ENCODE measurements at places on chromosomes 6 and 20.

DNA sequence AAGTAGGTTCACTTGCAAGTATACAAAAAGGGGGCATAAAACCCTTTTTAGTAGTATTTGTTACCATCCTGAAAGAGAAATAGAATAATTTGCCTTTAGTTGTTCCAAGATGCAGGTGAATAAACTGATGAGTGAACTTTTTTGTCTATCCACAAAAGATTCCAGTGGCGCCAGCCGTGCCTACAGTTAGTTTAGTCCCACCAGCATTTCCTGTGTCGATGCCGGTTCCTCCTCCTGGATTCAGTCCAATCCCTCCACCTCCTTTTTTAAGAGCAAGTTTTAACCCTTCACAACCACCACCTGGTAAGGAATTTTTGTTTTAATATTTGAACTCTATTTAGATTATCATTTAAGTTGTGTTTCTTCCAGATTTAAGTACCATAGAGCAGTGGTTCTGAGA lies 90.9 kb downstream of the SCAF8 start:
- DNase-seq, result no peak

DNA sequence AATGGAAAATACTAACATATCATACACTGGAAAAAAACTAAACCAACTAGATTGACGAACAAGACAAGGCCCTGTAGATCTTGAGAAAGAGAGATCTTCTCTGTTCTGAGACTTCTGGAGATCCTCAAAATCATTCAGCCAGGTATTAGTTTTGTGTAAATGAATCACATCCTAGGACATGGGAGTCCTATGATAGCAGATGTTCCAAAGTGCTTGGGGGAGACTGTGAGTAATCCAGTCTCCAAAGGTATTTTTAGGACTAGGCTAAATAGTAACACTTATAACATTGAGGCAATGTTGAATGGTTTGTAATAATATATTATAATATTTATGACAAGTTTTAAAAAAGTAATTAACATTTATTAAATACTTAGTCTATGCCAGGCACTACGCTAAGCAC lies 275.0 kb downstream of the BTBD9 start:
- no peak for DNase-seq

DNA sequence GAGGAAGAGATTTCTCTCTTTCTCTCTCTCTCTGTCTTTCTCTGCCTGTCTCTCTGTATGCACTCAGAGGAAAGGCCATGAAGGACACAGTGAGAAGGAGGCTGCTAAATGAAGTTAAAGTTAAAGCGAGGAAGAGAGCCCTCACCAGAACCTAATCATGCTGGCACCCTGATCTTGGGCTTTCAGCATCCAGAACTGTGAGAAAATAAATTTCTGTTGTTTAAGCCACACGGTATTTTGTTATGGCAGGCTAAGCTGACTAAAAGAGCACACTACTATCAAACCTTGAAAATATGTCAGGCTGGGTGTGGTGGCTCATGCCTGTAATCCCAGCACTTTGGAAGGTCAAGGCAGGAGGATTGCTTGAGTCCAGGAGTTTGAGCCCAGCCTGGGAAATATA lies 8.0 kb upstream of the TCF21 start:
- DNase-seq, result no peak

- no peak for DNase-seq
Observed at GRCh38 chr6:114080891-114081510, 110.1 kb upstream of the HDAC2 start.

GRCh38 chr6:11964729-11965335 lies 47.3 kb upstream of the HIVEP1 start:
- no peak for DNase-seq

- no peak for DNase-seq
Observed at GRCh38 chr6:140671926-140672325, 1297.5 kb upstream of the CITED2 start.

DNA sequence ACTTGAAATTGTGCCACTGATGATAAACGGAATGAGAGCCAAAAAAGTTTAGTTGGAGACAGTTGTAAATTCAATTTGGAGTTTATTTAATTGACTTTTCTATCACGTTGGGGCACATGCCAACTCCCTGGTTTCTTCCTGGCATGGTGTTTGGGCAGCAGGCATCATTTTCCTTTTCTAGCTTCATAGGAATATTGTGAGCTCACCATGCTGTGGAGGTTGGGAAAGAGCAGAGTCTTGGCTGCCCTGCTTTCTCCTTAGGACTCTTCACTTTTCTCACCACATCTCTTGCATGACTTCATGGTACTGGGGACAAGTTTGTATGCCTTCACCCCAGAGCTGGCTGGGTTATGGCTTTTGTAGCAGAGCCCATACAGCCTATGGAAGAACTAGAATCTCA lies 6.4 kb downstream of the SCAND1 start:
- no peak for DNase-seq

GRCh38 chr6:34096814-34097213 lies 49.1 kb downstream of the GRM4 start:
- no peak for DNase-seq

DNA sequence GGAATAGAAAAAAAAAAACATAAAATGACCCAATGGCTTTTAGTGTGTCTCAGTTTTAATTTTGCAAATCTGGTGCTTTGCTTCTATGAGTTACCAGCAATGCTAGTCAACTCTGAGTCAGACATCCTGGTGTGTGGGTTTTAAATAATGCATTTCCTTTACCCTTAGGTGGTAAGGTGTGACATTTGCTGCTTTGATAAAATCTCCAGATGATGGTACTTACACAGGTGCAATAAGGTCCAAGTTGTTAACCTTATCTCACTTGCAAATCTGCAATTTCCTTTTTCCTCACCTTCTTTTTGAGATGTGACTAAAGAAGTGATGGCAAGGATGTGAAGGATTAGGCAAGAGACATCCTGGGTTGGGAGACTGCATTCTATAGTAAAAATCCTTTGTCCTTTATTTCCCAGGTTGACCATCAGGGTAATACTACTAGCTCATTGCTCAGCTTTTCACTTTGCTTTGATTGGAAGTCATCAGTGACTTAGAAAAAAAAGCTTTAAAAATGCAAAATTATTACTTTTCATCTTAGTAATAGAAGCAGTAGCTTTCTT lies 818.5 kb upstream of the FLRT3 start:
- DNase-seq, result no peak

GRCh38 chr20:59042151-59042795 lies at the start of gene PRELID3B:
TSS of gene PRELID3B (minus strand) at chr20:59042786. CDS start at chr20:59042730, 56 bp downstream.
- DNase-seq, result peak; percentile 7

GRCh38 chr6:125153391-125154117 lies at the start of gene TPD52L1:
TSS of gene TPD52L1 (plus strand) at chr6:125153773. CDS start at chr6:125153952, 179 bp downstream.
- peak; percentile 28 for DNase-seq

- no peak for DNase-seq
Observed at GRCh38 chr6:150327117-150327774, 41.6 kb upstream of the IYD start.

GRCh38 chr6:18342223-18342622 lies 44.9 kb upstream of the RNF144B start:
- DNase-seq, result no peak

DNA sequence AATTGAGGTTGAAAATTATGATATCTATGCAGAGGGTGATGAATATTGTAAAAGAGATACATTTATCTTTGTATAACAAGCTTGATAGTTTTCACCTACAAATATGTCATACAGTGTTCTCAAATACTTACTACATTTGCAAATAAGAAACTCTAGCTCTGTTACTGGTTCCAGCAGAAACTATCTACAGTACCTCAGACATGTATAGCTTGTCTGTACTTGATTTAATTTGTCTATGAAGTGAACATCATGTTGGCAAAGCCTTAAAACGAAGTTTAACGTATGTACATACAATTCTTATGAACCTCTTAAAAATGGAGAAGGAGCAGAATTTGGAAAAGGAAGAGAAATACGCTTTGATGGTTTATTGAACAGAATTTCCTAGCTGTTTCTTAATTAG lies 201.4 kb upstream of the MARCKS start:
- no peak for DNase-seq

GRCh38 chr6:35668744-35669450 lies 19.8 kb downstream of the FKBP5 start:
- no peak for DNase-seq

DNA sequence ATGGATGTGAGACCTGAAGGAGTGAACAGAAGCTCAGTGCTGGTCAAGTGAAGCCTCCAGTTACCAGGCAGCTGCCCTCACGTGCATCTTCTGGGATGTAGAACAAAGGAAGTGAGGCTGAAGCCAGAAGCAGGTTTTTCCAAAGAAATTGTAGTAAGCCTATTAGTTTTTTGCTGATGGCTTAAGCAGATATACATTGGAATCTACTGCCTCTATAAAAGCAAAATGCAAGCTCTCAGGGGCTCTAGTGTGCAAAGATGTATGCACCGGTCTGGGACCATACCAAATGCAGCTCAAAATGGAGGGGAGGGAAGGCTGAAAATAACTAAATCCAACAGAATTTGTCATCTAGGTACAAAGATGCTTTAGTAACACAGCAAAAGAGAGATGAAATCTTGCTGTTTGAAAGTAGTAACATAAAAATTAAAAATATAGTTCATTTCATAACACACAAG lies 77.0 kb downstream of the DTNBP1 start:
- DNase-seq, result no peak

- peak; percentile 23 for DNase-seq
Observed at GRCh38 chr6:52725143-52725534, 38.1 kb downstream of the GSTA2 start.

- DNase-seq, result peak; percentile 49
Observed at GRCh38 chr20:35055445-35056276, 36.9 kb downstream of the TRPC4AP start.

DNA sequence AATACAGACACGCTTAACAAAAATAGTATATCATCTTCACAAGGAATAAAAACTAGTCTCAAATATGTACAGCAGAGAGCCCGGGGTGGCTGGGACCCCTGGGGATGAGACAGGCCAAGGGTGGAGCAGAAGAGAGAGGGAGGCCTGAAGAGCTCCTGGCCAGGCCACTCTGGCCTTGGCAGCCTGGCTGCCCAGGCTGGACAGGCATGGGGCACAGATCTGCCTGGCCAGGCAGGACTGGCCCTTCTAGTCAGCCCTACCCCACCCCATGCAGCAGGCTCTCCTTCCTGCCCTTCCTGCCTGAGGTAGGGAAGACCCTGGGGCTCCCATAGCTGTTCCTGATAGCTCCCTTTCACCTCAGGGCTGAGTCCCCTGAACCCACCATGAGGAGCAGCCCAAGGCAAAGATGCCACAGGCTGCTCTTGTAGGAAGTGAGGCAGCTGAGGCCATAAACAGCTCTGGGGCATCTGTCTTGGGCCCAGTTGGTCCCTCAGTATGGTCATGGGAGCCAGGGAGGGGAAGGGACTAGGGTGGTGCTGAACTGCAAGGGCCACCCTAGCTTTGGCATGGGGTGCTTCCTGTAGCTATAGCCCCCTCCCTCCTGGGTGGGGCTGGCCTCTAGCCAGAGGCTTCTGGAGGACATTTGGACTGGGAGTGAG lies 27.1 kb downstream of the COX4I2 start:
- no peak for DNase-seq

DNA sequence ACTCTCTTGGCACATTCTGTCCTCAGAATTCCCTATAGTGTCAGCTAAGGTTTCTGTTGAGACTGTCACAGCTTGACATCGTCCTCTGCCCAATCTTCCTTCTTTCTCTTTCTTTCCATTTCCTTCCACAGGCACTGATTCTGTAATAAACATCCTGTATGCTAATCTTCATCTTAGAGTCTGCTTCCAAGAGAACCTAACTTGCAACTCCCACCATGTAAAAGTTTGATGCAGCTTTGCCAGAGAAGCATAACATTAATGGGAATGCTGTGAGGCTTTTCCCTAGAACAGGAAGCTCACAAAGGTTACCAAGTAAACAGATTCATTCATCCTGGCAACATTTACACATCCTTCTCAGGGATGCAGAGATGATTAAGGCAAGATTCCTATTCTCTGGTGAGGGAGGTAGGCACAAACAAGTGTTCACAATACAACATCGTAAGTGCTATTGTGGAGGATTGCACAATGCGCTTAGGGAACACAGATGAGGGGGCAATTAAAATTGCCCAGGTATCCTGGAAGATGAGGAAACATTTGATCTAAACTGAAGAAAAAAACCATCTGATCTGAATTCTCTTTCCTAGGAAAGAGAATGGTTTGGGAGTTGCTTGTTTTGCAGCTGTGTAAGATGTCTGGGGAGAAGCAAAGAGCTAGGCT lies 74.7 kb downstream of the GRM1 start:
- no peak for DNase-seq

GRCh38 chr6:158408552-158409130 lies 96.4 kb downstream of the TULP4 start:
- no peak for DNase-seq

GRCh38 chr6:95819461-95819860 lies 196.3 kb upstream of the FUT9 start:
- no peak for DNase-seq

GRCh38 chr6:17831135-17831534 lies 124.4 kb upstream of the NUP153 start:
- DNase-seq, result no peak

DNA sequence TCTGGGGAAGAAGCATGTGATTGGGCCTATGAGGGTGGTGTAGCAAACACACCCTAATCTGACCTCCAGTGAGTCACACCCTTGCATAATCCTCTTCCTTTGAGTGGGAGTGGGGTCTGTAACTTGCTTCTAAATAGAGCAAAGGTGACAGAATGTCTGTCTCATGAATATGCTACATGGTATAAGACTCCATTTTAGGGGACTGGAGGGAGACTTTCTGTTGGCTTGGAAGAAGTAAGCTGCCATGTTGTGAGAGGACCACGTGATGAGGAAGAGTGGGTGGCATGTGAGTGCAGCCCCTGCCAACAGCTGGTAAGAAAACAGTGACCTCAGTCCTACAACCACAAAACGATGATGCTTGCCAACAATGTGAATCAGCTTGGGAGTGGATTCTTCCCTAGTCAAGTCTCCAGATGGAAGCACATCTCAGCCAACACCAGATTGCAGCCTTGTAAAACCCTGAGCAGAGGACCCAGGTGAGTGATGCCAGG lies 3.7 kb downstream of the AK9 start:
- peak; percentile 94 for DNase-seq
